ENCODE measurements at places on chromosomes 11 and 22. TPM values are rescaled to one million over a fixed set of nuclear protein-coding genes. Genes with fewer than 3 reads are reported as not detected.
A peak's percentile ranks its signal among the peaks of the same experiment; 100 is the strongest.

Gene SLC29A2
- total RNA-seq = 19.0 TPM

GRCh38 chr11:2892215-2892966 is 6.8 kb upstream of the CDKN1C start:
- DNase-seq = peak; percentile 46

DNA sequence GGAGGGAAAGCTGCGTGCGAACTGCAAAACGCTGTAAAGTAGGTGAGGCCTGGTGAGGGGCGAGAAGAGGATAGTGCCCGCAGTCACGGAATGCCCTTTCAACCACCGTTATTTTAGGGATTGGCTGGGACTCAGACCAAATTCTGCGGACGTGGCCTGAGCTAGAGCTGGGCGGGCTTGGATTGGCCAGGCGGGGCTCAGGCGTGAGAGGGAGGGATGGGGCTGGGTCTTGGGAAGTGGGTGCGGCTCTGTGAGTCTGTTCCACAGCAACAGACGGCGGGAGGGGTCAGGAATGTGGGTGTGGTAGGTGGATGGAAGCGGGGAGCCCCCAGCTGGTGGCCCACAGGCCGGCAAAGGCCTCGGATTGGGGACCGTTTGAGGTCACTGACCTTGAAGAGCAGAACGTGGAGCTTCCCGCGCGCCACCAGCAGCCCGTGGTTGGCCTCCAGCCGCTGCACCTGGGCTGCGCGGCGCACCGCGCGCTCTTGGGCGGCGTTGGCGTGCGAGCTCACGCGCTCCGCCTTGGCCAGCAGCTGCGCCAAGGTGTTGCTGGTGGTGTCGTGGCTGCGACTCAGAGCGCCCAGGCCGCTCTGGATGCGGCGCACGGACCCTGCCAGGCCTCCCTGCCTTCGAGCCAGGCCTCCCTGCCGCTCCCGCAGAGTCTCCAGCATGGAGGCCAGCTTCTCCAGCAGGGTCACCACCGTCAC is 444 bp downstream of the CAVIN3 start:
- DNase-seq = peak; percentile 75

GRCh38 chr22:23187871-23188700 is 7.8 kb downstream of the BCR start:
- DNase-seq = no peak

Gene HEPN1
- not detected for total RNA-seq

- peak; percentile 72 for DNase-seq
These were observed 3.6 kb downstream of the SEPTIN5 start for GRCh38 chr22:19717691-19718455.

Gene ACCS
- 28.1 TPM for total RNA-seq

GRCh38 chr22:20583471-20583922 is 76.1 kb downstream of the MED15 start:
- no peak for DNase-seq

DNA sequence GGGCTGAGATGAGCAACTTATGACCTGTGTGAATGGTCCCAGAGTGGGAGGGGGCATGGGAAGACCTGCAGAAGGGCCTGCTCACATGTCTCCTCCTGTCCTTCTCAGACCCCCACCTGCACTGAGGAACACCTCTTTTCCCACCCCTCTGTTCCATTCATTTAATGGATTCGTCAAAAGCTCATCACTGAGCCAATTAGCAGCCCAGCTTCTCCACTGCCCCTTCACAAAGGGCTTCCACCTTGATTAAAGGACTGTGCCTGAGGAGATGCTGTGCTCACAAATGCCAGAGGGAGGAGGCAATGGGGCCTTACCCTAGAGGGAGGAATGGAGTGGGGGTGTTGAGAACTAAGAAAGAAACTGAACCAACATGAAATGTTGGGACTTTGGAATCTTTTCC is 14.0 kb upstream of the CDON start:
- no peak for DNase-seq

Gene P4HA3
- total RNA-seq = 1.0 TPM

GRCh38 chr11:64614917-64615316 is 23.9 kb downstream of the SLC22A12 start:
- no peak for DNase-seq

Gene FAM180B
- total RNA-seq = 0.14 TPM

Gene CREB3L1
- 81.6 TPM for total RNA-seq

Gene MRGPRE
- total RNA-seq = 0.29 TPM

Gene SLC6A5
- total RNA-seq = not detected

GRCh38 chr11:129960216-129961214 is 42.1 kb downstream of the PRDM10 start:
- no peak for DNase-seq

Gene APOBEC3A
- not detected for total RNA-seq

- no peak for DNase-seq
These were observed 68.3 kb upstream of the CRYBB3 start for GRCh38 chr22:25131198-25131887.

DNA sequence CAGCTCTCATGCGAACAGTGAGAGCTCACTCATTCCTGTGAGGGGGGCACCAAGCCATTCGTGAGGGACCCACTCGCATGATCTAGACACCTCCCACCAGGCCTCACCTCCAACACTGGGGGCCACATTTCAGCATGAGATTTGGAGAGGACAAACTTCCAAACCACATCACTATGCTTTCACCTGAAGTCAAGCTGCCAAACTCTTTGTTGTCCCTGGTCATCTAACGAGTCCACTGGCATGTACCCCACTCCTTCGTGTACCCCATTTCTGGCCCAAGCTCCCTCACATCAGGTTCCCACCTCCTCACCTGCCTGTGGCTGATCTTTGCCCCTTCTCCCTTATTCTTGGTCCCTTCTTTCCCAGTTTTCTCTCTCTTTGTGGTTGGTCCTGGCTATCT is 198.9 kb downstream of the ADAMTS15 start:
- DNase-seq = no peak

GRCh38 chr11:17764446-17765218 is 30.1 kb downstream of the KCNC1 start:
- no peak for DNase-seq

Gene MS4A6E
- total RNA-seq = not detected

Gene TEX54
- not detected for total RNA-seq

Gene OR5P2
- total RNA-seq = not detected

DNA sequence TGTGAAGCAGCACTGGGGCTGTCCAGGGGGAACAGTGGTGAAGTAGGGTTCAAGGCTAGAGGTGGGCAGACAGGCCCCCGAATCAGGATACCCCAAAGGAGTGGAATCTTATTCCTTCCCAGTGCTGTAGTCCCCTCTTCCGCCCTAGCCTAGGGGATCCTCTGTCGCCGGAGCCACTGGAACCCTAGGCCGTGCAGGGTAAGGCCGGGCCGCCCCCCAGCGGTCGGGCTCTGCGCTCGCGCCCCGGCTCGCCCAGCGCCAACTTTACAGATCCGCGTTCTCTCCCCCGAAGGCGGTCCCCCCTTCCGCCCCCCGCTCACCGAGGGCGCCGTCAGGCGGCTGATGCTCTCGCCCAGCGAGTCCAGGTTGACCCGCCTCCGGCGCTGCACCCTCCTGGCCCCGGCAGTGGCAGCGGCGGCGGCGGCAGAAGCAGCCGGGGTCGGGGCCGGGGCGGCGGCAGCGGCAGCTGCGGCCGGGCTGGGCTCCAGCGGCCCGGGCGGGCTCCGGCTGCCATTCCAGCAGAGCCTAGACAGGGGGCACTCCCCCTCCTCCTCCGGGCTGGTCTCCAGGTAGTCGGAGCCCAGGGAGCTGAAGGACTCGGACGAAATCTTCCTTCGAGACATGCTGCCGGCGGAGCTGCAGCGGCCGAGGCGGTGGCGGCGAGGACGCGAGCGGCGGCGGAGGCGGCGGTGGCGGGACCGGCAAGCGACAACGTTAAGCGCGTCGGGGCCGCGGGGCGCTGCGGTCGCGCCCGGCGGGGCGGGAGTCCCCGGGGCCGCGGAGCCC is 650 bp downstream of the GUCY1A2 start:
- DNase-seq = peak; percentile 10

GRCh38 chr22:39839917-39840510 is 53.5 kb downstream of the ENTHD1 start:
- DNase-seq = no peak

GRCh38 chr22:28375761-28376534 is 303.7 kb downstream of the TTC28 start:
- DNase-seq = no peak

- DNase-seq = no peak
These were observed 14.9 kb downstream of the RTN4RL2 start for GRCh38 chr11:57475191-57475590.

DNA sequence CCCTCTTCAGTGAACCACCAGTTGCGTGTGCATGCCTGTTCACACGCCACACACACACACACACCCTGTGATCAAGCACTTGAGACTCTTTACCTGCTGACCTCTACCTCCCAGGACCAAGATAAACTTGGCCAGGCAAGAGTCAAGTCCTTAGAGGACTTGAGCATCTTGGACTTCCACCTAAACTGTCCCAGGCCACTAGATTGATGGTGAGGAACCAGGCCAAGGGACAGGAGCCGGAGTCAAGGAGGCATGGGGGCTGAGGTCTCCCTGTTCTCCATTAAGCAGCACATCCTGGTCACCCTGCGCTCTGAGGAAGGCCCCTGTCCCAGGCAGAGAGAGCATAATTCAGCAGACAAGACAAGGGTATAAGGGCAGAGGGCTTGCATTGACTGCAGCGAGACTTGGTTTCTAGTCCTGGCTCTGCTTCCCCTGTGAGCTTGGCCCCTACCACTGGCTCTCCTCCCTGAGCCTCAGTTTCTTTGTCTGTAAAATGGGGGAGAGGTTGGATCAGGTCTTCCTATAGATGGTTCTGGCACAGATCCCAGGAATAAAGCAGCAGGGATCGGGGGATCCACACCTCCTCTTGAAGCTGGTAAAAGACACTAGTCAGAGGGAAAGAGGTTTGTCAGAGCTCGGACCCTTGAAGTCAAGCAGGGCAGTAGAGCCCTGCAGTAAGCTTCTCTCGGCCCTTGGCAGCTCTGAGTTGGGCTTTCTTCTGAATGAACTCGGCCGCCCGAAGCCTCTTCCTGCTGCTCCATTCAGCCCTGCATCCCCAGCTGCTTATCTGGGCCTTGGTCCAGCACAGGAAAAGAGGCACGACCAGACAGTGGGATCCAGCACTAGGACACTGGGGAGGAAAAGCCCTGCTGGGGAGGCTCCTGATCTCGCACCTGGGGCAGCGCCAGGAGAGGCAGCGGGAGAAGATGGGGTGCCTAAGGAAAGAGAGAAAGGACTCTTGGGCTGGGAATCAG is 2.0 kb downstream of the CREB3L1 start:
- peak; percentile 65 for DNase-seq

Gene ANO3
- total RNA-seq = 30.0 TPM

DNA sequence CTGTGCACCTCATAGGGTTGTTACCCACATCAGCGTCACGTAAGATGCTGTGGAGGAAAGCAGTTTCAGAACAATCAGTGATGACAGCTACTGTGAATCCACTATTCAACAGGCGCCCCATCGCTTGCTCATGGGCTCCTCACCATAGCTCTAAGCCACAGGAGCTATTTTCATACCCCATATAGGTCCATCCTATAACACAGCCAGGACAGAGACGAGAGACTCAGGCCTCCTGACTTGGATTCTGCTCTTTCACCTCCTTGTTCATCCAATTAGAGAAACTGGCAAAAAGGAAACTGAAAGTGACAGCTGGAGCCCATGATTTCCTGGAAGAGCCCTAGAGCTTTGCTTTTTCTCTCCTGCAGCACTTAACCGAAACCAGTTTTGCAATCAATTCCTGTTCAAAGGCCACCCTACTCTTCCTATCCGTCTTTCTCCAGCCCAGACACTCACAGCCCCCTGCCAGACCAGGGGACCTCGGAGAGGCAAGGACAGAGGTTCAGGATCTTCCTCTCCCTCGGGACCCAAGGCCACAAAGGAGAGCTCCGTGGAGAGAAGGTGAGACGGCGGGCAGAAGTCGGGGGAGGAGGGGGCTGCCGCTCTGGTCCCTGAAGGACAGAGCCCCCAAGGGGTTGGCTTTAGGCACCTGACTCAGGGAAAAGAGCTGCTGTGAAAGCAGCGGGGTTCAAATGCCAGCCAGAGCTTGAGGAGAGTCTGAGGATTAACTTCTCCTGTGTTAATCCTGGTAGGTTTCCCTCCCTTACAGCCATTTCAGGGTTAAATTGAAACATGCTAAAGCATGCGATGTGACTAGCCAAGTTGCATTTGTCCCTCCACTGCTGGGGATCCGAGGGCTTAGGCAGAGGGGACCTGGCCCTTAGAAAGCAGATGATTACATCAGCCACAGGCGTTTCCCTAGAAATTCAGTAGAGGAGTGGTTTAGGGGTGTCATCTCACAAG is at the start of gene APOL6:
TSS of gene APOL6 (plus strand) at position 381 of the 960 bp plus-strand sequence. CDS start 7,980 bp downstream, outside the sequence.
- peak; percentile 65 for DNase-seq

DNA sequence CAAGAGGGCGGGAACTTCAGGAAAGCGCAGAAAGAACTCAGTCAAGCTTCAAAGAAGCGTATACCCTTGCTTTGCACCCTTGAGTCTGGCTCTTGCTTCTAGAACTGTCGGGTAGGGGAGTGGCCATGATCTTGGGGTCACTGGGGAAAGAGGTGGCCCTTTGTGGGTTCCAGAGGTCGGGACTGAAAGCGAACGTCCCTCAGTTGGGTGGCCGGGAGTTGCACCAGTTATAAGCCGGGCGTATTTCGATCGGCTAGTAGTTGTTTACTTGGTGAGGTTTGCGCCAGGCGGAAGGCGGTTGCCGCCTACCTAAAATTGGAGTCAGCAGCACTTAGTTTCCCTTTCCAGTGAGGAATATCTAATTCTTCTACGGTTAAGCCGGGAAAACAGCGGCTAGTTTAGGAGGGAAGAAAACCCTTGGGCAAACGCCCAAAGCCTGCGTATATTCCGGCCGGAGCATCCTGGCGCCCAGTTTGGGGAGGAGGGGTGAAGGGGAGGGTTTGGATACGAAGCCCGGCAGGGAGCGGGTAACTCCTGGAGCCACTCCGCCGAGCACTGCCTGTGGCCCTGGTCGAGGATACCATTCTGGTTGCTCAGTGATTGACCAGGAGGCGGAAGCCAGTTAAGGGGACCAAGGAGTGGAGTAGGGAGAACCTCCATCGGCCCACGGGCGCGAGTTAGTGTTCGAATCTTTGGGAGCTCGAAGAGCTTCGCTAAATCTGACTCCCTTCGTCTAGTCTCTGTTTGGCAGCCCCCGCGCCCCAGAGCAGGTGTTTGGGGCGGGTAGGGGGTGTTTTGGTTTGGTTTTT is 807 bp upstream of the WT1 start:
- DNase-seq = no peak

Gene CARNS1
- 78.4 TPM for total RNA-seq

GRCh38 chr22:47377926-47378560 is 615.6 kb downstream of the TBC1D22A start:
- no peak for DNase-seq

DNA sequence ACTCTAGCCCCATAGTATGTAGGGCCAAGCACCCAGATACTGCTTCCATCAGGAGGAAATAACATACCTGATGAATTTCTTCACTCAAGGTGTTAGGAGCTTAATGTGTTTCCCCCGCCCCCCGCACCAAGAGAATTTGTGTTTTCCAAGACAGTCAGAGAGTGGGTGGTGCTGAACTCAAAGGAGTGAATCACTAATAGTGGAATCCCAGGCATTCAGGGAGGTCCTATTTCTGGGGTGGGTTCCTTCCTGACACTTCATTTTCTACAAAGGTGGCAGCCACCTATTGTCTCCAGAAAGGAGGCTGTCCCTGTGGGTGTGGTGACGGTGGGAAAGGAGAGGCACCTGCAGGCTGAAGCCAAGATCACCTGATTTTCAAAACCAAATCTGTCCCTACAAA is 50.8 kb upstream of the ELF5 start:
- no peak for DNase-seq

- peak; percentile 67 for DNase-seq
These were observed 88.9 kb downstream of the KCNQ1 start for GRCh38 chr11:2533587-2534133.
